ENCODE measurements at places on chromosomes 2 and 18.

- DNase-seq, result no peak
Measured at GRCh38 chr2:187434342-187434785, 13.7 kb downstream of the CALCRL start.

GRCh38 chr2:127105656-127106456 is 1.1 kb downstream of the BIN1 start:
- DNase-seq, result no peak

DNA sequence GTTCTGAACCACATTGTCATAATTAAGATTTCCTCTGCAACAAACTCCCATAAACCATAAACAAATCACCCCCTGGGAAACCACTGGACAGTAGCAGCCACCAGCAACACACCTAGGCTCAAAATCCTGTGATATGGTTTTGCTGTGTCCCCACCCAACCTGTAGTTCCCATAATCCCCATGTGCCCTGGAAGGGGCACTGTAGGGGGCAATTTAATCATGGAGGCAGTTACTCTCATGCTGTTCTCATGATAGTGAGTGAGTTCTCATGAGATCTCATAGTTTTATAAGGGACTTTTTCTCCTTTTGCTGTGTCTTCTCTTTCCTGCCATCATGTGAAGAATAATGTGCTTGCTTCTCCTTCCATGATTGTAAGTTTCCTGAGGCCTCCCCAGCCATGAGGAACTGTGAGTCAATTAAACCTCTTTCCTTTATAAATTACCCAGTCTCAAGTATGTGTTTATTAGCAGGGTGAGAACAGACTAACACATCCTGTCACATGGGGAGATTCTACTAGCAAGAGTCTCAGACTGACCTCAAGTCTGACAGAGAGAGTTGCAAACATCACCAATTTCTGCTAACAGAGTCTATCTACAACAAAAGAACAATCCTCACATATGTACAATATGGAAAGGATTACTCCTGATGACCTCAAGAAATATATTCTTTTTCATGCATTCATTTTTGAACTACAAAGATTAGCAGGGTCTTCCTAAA is 182.6 kb downstream of the GRB14 start:
- DNase-seq, result no peak

- no peak for DNase-seq
Measured at GRCh38 chr2:180184506-180184905, 177.4 kb upstream of the CWC22 start.

DNA sequence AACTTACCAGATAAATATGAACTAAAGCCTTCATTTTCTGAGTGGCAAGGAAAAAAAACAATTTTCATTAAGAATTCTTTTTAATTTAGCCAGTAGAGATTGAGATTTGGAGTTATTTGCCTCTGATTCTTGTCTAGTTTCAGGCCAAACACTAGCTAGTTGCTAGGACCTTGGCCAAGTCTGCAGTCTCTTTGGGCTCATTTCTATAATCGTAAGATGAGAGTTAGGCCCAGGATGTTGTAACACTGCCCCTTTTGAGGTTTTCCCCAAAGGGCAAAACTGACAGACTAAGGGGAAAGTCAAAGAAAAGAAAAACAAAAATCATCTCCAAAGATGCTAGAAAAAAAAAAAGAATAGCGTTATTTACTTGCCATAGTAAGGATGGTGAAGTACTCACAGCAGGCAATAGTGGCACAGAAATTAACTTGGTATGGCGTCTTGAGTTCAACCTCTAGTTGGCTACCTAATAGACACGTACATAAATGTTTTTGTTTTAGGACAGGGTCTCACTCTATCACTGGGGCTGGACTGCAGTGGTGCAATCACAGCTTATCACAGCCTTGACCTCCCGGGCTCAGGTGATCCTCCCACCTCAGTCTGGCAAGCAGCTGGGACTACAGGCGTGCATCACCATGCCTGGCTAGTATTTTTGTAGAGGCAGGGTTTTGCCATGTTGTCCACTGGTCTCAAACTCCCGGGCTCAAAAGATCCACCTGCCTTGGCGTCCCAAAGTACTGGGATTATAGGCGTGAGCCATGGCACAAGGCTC is 23.0 kb upstream of the ADAM17 start:
- DNase-seq, result no peak

Measured in activated CD8-positive, alpha-beta T cell treated with anti-CD3 and anti-CD28 coated beads for 36 hours (primary cell).